ENCODE measurements at places on chromosomes 11 and 22.

GRCh38 chr22:34489861-34490260 is 569.6 kb upstream of the LARGE1 start:
- no peak for DNase-seq

DNA sequence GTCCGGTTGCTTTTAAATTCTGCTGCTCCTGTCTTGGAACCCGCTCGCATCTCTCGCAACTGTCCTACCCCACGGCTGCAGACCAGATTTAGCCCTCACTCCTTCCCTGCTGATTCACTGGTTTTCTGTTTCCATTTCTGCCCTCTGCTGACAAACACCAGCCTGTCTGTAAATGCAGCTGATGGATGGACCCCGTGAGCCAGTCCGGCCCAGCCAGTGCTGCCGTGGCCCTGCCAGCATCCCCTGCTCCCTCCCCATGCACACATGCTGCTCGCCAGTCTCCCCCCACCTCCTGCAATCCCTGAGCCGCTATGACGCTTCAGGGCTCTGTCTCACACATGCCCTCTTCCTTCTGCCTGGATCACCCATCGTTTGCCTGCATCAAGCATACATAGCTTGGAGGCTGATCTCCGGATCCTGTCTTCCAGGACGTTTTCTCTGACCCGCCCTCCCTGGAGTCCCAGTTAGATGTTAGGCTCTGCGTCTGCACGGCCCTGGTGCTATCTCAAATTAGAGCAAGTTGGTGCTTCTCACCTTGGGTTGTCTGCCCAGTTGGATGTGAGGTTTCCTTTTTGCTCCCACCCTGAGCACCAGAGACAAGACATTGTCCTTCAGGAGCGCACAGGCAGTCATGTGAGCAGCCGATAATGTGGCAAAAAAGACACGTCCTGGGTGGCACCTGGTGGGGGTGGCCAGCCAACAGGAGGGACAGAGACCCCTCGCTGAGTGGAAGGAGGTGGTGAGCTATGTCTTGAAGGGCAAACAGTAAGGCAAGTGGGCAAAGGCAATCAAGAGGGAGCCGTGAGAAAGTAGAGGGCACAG is 4.3 kb upstream of the ACR start:
- DNase-seq = peak; percentile 14

- DNase-seq = no peak
Measured at GRCh38 chr22:28198692-28199091, 279.6 kb upstream of the PITPNB start.

GRCh38 chr11:75802913-75803820 is 11.8 kb upstream of the UVRAG start:
- DNase-seq = peak; percentile 76

DNA sequence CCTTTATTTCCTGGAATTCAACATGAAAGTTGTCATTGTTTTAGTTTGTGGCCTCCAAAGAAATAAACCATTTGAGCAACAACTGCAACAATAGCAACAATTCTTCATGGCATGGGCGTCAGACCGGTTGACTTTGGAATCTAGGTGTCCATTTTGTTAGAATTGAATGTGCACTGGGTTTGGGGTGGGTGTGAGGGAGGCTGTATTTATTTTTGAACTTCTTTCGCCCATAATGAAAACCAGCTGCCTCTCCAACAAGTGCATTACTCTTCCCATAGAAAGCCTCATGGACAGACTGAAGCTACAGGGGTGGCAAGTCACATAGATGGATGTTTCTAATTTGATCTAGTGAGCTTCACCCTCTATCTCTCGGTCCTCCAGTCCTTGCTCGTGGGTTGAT is 85.4 kb downstream of the ADAMTS15 start:
- DNase-seq = no peak

DNA sequence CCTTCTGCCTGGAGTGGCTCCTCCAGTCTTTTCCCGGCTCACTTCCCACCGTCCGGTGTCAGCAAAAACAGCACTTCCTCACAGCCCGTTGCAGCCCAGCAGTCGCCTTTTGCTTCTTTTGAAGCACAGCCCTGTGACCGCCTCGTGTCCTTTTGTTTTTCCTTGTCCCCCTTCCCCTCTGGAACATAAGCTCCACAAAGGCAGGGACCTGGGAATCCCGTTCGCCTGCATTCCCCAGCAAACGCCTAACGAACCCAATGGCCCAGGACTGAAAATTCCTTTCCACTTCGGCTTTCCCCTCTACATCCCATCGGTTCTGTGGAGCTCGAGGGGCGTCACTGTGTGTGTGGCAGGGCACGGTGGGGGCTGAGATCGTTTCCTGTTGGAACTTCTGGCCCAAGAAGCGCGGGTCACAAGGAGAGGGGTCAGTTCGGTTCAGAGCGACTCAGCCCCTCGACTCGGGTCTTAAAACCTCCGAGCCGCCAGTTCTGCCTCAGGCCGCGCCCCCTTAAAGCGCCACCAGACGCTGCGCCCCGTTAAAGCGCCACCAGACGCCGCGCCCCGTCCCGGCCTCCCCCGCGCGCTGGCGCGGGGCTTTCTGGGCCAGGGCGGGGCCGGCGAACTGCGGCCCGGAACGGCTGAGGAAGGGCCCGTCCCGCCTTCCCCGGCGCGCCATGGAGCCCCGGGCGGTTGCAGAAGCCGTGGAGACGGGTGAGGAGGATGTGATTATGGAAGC is 841 bp downstream of the RIC8A start:
- DNase-seq = peak; percentile 86

DNA sequence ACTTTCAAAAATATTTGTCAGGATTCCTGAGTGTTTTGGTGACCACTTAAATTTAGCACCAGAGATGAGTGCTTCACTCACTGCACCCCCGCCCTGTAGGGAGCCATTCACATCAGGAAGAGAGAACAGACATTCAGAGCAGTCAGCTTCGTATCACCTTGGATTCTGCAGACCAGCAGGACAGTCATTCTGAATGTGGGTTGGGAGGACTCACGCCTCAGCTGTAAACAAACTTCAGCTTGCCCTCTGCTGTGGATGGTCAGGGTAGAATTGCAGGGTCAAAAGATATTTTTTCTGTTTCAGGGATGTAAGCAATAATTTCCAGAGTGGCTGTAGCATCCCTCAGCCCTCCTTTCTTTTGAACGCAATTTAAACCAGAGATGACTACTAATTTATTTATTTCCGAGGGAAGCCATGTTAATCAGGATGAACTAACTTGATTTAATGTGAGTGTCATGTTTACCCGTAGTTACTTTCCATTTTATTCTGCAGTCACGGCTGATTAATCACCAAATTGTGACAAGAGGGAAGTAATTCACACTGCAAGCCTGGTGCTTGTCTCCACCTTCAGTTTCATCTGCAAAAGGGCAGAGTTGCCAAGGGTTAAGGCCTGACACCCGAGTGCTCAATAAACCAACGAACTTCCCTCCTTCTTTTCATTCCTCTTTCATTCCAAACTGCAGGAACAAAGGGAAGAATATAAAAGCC is 174.2 kb upstream of the DDI1 start:
- DNase-seq = no peak
